Lower lobe of right lung (tissue), 2 donors: ENCODE measurements at places on chromosomes 11 and 22. TPM values are rescaled to one million over a fixed set of nuclear protein-coding genes. Genes with fewer than 3 reads are reported as not detected.

SLC22A9 gene
- not detected for total RNA-seq

PDGFD gene
- total RNA-seq, result 3.9 TPM

DNA sequence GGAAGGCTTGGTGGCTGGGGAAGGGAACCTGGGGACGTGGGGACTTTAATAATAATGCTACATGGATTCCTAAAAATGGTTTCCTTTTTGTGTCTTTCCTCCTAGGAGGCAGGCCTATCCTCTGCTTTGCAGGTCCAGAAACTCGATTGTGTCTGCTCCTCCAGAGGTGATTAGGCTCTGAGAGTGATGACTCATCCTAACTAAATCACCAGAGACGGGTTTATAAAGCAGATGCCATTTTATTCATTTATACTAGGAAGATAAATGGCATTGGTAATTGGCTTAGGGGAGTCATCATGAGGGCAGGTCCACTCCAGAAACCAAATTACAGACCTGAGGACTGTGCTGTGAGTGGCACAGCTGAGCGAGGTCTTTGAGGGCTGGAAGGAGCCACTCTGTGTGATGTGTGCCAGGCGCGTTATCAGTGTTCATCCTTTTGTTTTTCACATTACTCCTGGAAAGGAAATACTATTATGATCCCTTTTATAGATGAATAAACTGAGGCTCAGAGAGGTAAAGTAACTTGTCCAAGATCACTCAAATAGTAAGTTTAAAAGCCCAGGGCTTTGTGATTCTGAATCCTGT lies 7.1 kb downstream of the NLRX1 start:
- no peak overlapping the region for H3K4me3 ChIP-seq
- DNase-seq, result no peak
- no peaks in the 10 kb centered on the region for H3K27me3 ChIP-seq
- no peak overlapping the region for H3K27ac ChIP-seq
- peaks cover 59% of the 10 kb centered on the region for H3K36me3 ChIP-seq

DNA sequence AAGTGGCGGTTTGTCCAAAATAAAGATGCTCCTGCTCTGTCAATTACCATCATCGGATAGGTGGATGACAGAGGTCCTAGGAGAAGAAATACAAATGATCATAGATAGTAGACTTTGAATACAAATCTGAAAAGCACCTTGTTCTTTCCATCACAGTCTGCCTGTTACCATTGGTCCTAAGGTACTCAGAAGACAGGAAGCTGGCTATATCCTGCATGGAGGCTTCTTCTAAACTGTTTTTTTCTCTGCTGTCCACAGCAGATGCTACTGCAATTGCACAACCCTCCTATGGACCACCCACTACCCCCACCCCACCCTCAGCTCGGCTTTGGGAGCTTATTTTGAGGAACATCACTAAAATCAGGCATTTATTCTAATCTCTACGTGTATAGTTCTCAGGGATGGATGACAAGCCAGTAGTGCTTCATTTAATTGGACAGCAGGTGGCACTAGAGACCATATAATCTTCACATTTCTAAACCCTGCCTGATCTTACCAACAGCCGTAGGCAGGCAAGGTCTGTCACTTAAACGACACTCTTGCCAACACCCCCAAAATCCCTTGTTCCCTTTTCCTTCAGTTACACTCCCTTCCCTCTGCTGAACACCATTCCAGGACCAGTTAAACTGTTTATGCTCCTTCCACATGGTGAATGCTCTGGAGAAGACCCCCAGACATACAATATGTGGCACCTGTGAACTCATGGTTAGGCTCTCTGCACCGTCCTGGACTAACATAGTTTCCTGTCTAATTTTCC lies 6.6 kb upstream of the PTS start:
- no peak for DNase-seq
- H3K36me3 ChIP-seq, result no peaks in the 10 kb centered on the region
- no peaks in the 10 kb centered on the region for H3K27me3 ChIP-seq
- peaks cover 10% of the 10 kb centered on the region for H3K4me1 ChIP-seq
- H3K4me3 ChIP-seq, result no peak overlapping the region
- H3K27ac ChIP-seq, result no peak overlapping the region
